ENCODE measurements at places on chromosomes 12 and 14.

DNA sequence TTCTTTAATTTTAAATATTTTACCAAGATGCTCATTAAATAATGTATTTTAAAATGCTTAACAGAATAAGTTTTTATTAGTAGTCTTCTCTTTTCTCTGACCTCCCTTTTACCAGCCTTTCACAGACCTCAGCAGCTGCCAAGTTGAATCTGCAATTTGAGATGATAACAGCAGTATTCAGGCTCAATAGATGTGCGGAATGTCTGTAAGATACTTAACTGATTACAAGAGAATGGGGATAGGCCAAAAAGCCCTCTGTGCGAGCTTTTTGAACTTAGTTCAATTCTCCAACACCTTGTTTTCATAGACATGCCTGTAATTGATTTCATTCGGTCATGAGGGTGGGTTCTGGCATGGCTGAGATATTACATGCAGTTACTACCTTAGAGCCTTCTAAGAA, 277.2 kb downstream of the TMTC2 start:
- no peak for DNase-seq

DNA sequence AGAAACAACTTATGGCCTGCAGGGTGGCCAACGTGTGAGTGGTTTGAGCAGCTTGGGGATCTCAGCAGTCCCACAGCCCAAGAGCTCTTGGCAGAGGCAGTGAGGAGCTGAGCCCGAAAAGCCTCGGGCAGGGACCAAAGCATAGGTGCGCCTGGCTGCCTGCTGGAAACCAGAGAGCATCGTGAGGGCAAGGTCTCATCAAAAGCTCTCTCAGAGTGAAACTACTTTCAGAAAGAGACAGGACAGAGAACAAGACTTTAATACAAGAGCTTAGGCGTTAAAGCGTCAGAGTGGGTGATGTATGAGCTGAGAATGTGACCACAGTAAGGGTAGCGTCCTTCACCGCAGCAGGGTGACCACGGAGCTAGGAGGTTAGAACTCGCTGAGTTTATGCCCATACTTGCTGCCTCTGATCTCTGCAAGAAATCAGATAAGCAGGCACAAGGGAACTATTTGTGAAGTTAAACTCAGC, 30.8 kb downstream of the LGMN start:
- no peak for DNase-seq

DNA sequence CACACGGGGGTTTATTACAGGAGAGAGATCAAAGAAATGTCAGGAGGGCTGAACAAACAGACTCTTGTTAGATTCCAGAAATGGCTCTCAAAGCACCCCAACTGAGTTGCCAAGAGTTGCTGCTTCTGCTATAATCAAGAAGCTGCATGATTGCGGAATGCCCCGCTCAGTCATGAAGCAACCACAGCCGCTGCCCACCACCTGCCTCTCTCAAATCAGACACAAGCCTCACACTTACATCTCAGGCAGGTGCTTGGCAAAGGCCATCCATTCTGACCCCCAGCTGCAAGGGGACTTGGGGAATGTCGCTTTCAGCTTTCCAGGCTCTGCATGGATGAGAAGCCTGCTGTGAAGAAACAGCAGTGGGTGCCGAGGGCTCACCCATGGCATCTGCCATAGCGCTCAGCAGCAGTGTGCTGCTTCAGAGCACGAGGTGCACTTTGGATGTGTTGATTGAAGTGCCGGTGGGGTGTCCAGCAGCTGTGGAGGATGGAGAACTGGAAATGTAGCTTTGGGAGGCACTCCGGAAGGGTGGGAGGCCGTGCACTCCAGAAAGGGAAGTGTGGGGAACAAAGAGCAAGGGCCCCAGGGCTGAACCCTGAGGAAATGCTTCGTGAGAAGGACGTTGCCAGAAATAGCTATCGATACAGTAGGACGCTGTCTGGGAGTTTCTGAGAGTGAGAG, 37.7 kb downstream of the LRRC74A start:
- no peak for DNase-seq

GRCh38 chr12:93521225-93522080, 51.0 kb upstream of the SOCS2 start:
- no peak for DNase-seq

- no peak for DNase-seq
Measured at GRCh38 chr14:39884091-39884490, 451.9 kb upstream of the FBXO33 start.

Measured in progenitor cell of endocrine pancreas (in vitro differentiated cells).